Kidney glomerular epithelial cell (primary cell): ENCODE measurements at places on chromosomes 2 and 18.

GRCh38 chr2:78978340-78978739, 47.2 kb upstream of the REG3G start:
- no peak for DNase-seq

GRCh38 chr2:37585295-37585908, 86.0 kb downstream of the CDC42EP3 start:
- no peak for DNase-seq

DNA sequence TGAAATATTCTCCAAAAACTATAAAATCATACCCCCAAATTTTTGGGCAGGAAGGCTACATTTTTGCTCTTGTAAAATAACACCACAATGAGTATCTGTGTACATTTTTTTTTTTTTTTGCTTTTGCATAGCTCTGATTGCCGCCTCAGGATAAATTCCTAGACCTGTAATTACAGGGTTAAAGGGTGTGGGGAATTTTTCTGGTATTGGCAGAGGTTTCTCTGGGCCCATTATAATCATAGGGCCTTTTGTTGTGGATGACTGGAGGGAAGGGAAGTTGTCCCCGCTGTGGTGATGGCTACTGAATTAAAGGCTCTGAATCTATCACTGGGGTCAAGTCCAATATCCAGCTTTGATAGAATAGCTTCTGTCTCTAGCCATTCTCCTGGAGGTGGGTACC, 26.6 kb downstream of the CCDC195 start:
- no peak for DNase-seq

- peak; percentile 15 for DNase-seq
Measured at GRCh38 chr18:10579079-10579867, 53.4 kb downstream of the NAPG start.

DNA sequence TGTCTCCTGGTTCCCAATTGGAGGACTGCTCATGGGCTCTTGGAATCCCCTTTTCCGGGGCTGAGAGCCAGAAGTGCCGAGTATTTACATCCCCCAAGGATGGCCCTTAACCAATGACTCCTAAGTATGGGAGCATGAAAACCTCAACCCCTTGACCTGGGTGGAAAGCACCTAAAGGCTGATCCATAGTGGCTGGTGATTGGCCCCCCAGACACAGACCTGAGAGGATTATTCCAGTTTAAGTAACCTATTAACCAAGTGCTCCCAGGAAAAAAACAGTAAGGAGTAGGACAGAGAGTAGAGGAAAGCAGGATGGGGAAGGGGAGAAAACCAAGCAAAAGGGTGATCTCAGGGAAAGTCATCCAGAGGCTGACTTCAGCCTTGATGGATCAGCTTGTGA, 206.1 kb upstream of the RND3 start:
- no peak for DNase-seq

DNA sequence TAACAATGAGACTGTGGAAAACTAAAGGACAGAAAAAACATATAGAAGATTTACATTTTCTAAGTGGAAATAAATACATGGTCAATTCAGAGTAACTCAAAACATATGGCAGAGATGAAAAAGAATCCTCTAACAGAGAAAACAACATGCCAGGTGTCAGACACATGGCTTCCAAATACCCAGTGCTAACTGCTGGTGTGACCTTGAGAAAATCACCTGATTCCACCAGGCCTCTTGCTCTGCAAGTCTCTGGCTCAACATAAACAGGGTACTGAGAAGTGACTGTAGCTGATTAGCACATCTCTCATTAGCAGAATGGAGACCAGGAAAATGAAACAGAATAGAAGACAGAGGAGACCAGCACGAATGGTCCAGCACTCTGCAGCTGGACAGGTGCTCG, 210.8 kb downstream of the HNMT start:
- DNase-seq, result no peak

DNA sequence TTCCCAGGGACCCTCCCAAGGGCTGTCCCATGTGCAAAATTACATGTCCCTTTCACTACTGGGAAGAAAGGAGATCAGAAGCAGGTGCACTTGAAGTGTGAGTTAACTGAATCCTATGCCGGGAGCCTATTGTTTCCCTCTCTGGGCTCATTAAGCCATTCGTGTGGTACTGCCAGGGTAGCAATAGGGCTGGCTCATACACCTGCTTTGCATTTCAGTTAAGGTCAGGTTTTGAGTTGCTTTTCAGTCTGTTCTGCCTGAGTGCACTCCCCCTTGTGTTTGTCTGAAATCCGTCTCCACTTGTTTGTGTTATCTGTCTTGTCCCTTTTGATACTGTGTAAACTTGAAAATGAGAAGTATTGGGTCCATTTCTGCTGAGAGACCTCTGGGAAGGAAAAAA, 1232.6 kb upstream of the NRXN1 start:
- no peak for DNase-seq

DNA sequence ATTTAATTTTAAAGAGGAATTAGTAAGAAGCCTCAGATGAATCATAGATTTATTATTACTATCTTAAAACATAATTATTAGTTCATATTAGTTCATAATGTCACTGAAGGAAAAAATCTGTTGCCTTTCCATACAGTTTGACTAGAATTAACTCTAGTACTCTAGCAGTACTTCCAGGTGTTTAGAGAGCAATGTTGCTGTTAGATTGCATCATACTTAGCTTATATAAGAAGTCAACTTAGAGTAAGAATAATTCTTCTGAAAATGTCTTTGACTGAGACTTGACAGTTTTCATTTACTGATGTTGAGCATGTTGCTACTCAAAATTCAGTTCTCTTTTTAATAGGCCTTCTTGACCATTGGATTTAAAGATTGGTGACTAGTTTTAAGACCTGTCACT, 4.7 kb downstream of the RAB3GAP1 start:
- DNase-seq, result no peak

- DNase-seq, result no peak
Measured at GRCh38 chr2:85978883-85979780, 90.3 kb upstream of the ST3GAL5 start.

DNA sequence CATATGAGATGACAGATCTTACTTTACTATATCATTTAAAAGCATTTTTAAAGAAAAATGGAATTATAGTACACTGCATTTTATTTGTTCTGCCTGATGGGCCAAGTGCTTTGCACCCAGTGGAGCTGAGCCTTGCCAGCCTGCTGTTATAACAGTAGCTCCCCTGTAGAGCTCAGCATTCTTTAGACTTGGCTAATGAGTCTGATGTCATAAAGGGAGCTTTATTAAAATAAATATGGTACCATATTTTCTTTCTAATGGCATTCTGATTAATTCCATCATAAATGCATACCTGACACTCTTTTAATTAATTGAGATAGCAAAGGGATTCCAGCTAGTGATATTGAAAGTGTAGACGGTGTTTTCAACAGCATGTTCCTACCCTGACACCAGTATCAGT, 40.7 kb downstream of the PARD3B start:
- DNase-seq, result no peak

DNA sequence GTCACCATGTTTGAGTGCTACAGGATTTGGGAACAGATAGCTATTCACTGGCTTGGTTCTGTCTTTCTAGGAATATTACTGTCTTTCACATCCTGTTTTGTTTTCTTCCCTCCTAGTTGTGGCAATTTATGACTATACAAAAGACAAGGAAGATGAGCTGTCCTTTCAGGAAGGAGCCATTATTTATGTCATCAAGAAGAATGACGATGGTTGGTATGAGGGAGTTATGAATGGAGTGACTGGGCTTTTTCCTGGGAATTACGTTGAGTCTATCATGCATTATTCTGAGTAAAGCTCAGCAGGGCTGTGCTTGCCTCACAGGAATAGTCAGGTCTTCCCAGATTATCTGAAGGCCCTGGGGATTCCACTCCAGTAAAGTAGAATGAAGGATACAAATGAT, 98.9 kb downstream of the ABI2 start:
- DNase-seq, result no peak

DNA sequence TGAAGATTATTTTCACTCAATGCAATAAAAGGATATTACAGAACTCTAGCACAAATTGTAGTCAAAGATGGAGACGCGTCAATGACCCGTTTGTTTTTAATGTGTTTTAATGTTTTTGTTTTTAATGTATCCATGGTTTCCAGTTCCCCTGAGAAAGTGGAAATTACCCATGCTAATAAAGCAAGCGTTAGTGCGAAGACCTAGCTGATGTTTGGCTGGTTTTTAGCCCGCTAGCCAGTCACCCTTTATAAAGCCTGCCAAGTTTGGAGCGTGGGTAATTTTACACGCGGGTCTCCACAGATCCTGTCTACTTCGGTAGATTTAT, 430 bp upstream of the CHMP1B start:
- peak; percentile 82 for DNase-seq

- DNase-seq, result no peak
Measured at GRCh38 chr2:143906850-143907249, 613.1 kb downstream of the ZEB2 start.

DNA sequence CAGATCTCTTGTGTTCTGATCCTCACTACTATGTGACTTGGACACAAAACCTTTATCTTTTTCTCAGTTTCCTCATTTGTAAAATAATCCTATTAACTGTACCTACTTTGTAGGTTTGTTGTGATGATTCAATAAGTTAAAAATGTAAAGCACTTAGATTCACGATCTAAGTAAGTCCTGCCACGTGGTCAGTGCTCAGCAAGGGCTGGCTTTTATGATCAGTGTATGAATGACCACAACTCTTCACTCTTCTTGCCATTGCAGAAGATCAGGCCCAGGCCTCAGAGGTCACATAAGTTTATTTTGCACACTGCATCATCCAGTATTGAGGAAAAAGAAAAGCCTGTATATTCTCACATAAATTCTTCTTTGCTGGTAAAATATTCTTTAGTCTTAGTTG, 1192.5 kb upstream of the ACVR2A start:
- no peak for DNase-seq

DNA sequence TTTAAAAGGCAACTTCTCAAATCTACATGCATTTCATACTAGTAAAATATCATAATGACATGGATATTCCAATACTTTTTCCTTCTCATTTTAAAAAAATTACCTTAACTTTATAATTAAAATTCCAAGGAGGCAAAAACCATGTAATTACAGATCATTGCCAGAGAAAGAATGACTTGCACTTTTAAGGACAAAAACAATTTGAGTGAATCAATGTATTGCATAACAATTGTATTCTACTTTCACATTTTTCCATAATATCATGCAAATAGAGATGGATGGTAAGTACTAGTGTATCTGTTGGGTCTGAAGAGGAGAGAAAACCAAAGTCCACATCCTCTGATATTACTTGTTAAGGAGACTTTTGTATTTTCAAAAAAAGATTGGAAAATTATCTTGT, 89.5 kb upstream of the NCK2 start:
- DNase-seq, result no peak
